ENCODE measurements at places on chromosomes 13 and 19. TPM values are rescaled to one million over a fixed set of nuclear protein-coding genes. Genes with fewer than 3 reads are reported as not detected.

GRCh38 chr19:518598-519231, 11.4 kb downstream of the TPGS1 start:
- no peak for DNase-seq
- H3K4me1 ChIP-seq: no peaks in the 10 kb centered on the region
- H3K4me3 ChIP-seq: no peak overlapping the region
- H3K27ac ChIP-seq: no peak overlapping the region

DNA sequence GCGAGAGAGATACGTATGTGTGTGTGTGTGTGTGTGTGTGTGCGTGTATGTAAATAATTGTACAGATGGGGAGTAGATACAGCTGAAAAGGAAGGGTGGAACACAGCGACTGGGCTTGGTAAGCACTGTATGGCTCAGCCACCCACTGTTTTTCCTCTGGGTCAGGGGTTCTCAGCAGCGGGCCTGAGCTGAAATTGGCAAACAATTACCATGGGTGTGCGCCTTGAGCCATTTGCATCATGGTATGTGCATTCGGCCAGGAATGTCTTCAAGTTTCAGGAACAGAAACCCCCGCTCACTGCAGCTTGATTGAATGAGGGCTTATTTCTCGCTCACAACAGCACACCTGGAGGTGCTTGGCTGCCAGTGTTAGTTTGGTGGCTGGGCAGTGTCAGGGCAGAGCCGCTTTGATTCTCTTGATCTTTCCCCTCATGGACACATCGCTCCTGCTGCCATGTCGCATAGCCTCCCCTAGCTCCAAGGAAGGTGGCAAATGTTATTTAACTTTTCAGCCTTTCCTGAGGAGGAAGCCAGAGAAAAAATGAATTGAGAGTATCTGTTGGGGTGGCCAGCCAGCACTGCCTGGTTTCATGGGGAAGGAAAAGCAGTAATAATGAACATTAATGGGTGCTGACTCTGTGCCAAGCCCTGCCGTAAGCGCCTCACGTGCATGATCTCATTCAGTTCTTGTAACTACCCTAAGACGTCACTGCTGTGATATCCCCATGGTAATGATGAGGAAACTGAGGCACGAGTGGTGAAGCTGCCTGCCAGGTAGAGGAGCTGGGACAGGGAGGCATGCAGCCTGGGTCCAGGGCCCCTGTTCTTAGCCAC, 126.9 kb downstream of the SIPA1L3 start:
- peaks cover 44% of the 10 kb centered on the region for H3K4me1 ChIP-seq
- no peak for DNase-seq
- no peak overlapping the region for H3K27ac ChIP-seq
- H3K36me3 ChIP-seq: peaks cover 16% of the 10 kb centered on the region
- H3K4me3 ChIP-seq: no peak overlapping the region
- no peaks in the 10 kb centered on the region for H3K27me3 ChIP-seq

- H3K27ac ChIP-seq: no peak overlapping the region
- no peak overlapping the region for H3K4me3 ChIP-seq
- H3K4me1 ChIP-seq: no peaks in the 10 kb centered on the region
- no peaks in the 10 kb centered on the region for H3K36me3 ChIP-seq
- H3K27me3 ChIP-seq: peaks cover 39% of the 10 kb centered on the region
Observed at GRCh38 chr19:3320354-3320670, 46.1 kb upstream of the NFIC start.

DNA sequence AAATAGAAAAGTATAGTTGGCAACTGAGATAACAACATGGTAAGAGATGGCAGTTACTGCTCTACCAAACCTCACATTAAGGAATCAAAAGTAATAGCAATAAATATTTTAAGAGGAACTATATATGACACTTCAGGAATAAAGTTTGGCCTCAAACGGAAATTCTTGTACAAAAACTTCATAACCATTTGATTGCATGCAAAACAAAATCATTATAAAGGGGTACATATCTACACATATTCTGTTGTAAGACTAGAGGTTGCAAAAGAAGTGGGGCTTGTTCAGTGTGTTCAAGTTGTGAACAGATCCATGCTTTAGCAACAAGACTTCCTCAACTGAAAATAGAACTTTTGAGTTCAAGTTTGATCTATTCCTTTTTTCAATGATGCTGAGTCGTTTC, 133.5 kb upstream of the MIR17HG start:
- no peaks in the 10 kb centered on the region for H3K36me3 ChIP-seq
- no peaks in the 10 kb centered on the region for H3K27me3 ChIP-seq
- no peaks in the 10 kb centered on the region for H3K4me1 ChIP-seq
- no peak overlapping the region for H3K4me3 ChIP-seq

- H3K4me1 ChIP-seq: no peaks in the 10 kb centered on the region
- DNase-seq: no peak
- H3K27ac ChIP-seq: no peak overlapping the region
- H3K36me3 ChIP-seq: peaks cover 15% of the 10 kb centered on the region
- no peak overlapping the region for H3K4me3 ChIP-seq
Observed at GRCh38 chr13:75333103-75333502, 148.9 kb downstream of the TBC1D4 start.

- H3K36me3 ChIP-seq: no peaks in the 10 kb centered on the region
- H3K4me3 ChIP-seq: no peak overlapping the region
- no peaks in the 10 kb centered on the region for H3K27me3 ChIP-seq
- DNase-seq: no peak
- no peaks in the 10 kb centered on the region for H3K4me1 ChIP-seq
Observed at GRCh38 chr13:73317140-73317539, 258.3 kb downstream of the KLF5 start.

DNA sequence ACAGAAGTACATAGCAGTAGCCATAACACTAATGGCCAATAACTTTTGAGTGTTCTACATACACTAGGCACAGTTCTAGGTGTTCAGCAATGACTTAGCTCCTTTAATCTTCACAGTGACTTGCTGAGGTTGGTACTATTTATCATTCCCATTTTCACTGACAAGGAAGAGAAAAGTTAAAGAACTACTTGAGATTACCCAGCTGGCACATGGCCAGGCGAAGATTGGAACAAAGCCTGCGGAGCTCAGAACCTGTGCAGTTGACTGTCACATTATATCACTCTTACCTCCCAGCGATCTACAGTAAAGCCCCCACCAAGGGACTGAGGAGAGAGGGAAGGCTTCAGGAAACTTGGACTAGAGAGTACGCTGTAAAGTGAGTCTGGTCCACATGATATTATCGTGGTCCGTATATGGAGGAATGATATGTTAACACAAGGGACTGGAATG, 42.4 kb upstream of the WDFY2 start:
- H3K4me3 ChIP-seq: no peak overlapping the region
- no peak for DNase-seq
- no peaks in the 10 kb centered on the region for H3K4me1 ChIP-seq
- H3K36me3 ChIP-seq: no peaks in the 10 kb centered on the region

DNA sequence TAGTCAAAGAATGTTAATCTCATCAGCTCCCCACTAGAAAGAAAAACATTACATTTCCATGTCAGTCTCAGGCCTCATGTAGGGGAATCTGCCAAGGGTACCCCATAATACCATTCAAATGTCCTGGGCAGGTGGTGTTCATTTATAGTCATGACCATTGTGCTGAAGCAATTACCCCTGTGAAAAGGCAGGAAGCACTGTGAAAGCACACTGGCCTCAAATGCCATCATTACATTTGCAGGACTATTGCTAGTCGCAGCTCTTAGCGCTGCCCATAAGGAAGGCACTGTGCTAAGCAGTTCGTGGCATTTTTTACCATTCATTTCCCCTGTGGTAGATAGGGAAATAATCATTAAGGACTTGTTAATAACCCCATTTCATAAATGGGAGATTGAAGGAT, 109.0 kb downstream of the LHFPL6 start:
- no peaks in the 10 kb centered on the region for H3K4me1 ChIP-seq
- H3K27me3 ChIP-seq: no peaks in the 10 kb centered on the region
- H3K27ac ChIP-seq: no peak overlapping the region
- no peak for DNase-seq
- H3K36me3 ChIP-seq: no peaks in the 10 kb centered on the region

GRCh38 chr19:34269968-34270621, 15.7 kb downstream of the GARRE1 start:
- no peaks in the 10 kb centered on the region for H3K36me3 ChIP-seq
- H3K27me3 ChIP-seq: no peaks in the 10 kb centered on the region
- peak; percentile 77 for DNase-seq

GRCh38 chr13:59770451-59770850, 393.3 kb downstream of the DIAPH3 start:
- no peak overlapping the region for H3K4me3 ChIP-seq
- DNase-seq: no peak
- H3K27me3 ChIP-seq: no peaks in the 10 kb centered on the region
- H3K4me1 ChIP-seq: no peaks in the 10 kb centered on the region
- H3K27ac ChIP-seq: no peak overlapping the region
- H3K36me3 ChIP-seq: no peaks in the 10 kb centered on the region

- peaks cover 31% of the 10 kb centered on the region for H3K4me1 ChIP-seq
- no peaks in the 10 kb centered on the region for H3K27me3 ChIP-seq
- H3K27ac ChIP-seq: no peak overlapping the region
- no peak for DNase-seq
- H3K36me3 ChIP-seq: no peaks in the 10 kb centered on the region
- no peak overlapping the region for H3K4me3 ChIP-seq
Observed at GRCh38 chr13:110127986-110128511, 178.9 kb downstream of the COL4A1 start.

DNA sequence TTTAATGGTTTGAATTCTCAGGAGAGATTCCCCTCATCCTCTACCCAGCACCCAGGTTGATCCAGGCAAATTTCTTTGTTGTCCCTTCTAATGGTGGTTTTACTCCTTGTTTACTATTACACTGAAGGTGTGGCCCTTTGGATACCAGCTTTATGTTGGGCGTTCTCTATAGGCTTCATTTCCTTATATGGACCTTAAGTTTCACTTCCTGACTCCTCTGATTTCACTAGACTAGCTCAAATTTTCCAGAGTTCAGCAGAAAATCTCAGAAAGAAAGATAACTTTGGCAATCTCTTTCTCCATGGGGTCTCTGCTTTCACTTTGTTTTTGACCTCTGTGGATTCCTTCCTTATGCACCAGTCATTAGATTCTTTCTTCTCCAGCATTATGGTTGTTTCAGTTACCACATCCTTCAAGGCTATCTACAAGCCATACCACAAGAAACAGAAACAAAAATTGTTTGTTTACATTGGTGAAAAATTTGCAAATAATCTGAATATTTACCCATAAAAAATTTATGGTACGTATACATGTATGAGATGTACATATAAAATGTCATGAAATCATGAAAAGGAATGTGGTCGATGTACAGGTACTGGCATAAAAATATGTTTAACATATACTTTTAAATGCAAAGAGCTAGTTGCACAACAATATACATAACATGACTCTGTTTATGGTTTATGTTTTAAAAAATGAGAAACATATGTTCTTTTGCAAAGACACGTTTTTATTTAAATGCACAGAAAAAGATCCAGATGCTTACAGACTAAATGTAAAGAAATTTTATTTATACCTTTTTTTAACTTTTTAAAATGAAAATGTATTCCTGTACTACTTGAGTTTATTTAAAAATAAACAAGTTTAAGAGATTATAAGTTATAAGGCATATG, 212.6 kb downstream of the LACC1 start:
- H3K4me1 ChIP-seq: no peaks in the 10 kb centered on the region
- H3K36me3 ChIP-seq: no peaks in the 10 kb centered on the region
- no peak overlapping the region for H3K4me3 ChIP-seq
- no peak for DNase-seq

GRCh38 chr13:60720590-60720989, 323.6 kb downstream of the TDRD3 start:
- DNase-seq: no peak
- H3K36me3 ChIP-seq: no peaks in the 10 kb centered on the region
- H3K27me3 ChIP-seq: no peaks in the 10 kb centered on the region
- no peaks in the 10 kb centered on the region for H3K4me1 ChIP-seq

DNA sequence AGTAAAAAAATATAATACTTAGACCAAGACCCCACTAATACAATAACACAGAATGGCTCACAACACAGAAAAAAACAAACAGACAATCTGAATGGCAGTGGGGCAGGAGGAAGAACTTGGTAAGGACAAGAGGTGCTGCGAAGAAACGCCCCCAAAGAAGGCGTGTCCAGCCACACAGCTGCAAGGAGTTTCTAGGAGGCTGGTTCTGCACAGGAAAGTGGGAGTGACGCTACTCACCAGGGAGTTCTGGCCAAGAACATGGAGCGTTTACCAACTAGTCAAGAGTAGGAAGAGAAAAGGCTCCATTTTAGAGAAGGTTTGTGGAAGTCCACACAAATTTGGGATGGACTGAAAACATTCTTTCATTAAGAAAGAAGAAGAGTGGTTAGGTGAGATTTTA, 95.3 kb upstream of the SLC15A1 start:
- H3K4me1 ChIP-seq: no peaks in the 10 kb centered on the region
- no peak overlapping the region for H3K4me3 ChIP-seq
- H3K36me3 ChIP-seq: peaks cover 81% of the 10 kb centered on the region
- no peaks in the 10 kb centered on the region for H3K27me3 ChIP-seq
- no peak overlapping the region for H3K27ac ChIP-seq

- no peaks in the 10 kb centered on the region for H3K4me1 ChIP-seq
- H3K4me3 ChIP-seq: no peak overlapping the region
- no peak overlapping the region for H3K27ac ChIP-seq
- H3K36me3 ChIP-seq: no peaks in the 10 kb centered on the region
- no peak for DNase-seq
Observed at GRCh38 chr13:107034236-107034872, 466.4 kb upstream of the ARGLU1 start.

- peaks cover 14% of the 10 kb centered on the region for H3K4me1 ChIP-seq
- no peaks in the 10 kb centered on the region for H3K27me3 ChIP-seq
- peak; percentile 40 for DNase-seq
- H3K36me3 ChIP-seq: peaks cover 30% of the 10 kb centered on the region
- H3K27ac ChIP-seq: no peak overlapping the region
Observed at GRCh38 chr19:40266119-40266518, 19.0 kb downstream of the AKT2 start.

DNA sequence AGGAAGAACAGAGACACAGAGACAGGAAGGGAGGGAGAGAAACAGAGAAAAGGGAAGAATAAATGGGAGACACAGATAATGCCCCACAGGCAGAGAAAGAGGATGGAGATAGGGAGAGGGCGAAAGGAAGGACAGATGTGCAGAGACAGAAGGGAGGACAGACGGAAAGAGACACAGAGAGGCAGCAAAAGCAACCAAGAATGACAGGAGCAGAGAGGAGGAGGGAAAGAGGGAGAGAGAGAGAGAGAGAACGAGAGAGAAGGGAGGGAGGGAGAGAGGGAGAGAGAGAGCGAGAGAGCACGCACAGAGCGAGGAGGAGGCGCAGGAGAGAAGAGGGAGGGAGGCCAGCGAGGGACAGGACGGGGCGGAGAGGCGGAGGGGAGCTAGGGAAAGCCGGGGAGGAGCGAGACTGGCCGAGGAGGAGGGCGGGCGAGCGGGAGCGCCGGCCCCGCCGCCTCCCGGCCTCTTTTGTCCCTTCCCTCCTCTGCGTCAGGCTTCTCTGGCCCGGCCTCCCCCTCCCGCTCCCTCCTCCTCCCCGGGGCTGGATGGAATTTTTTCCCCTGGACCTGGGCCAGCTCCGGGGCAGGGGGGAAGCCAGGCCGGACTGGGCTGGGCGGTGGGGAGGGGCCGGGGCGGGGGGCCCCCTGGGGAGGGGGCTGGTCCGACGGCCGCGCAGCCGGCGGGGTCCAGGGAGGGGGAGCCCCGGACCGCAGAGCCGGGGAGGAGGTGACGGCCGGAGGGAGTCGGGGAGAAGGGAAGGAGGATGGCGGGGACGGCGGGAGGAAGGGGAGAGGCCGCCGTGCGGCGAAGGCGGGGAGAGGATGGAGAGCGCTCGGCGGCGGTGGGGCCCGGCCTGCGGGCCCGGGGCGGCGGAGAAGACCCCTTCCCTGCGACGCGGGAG, 4.2 kb upstream of the SPACA6 start:
- H3K27me3 ChIP-seq: no peaks in the 10 kb centered on the region
- H3K27ac ChIP-seq: peak overlapping the region; percentile 84
- peak; percentile 88 for DNase-seq
- peaks cover 37% of the 10 kb centered on the region for H3K4me1 ChIP-seq
- peaks cover 13% of the 10 kb centered on the region for H3K36me3 ChIP-seq

Gene LILRA1
- total RNA-seq: 7.6 TPM

Gene CGB5
- total RNA-seq: not detected

Data from lower lobe of right lung (tissue), 2 donors.